ENCODE measurements at places on chromosomes 12 and 14.
A peak's percentile ranks its signal among the peaks of the same experiment; 100 is the strongest.

- no peak overlapping the region for H3K4me3 ChIP-seq
- DNase-seq: no peak
- H3K4me1 ChIP-seq: no peaks in the 10 kb centered on the region
- no peaks in the 10 kb centered on the region for H3K27me3 ChIP-seq
These were observed 144.8 kb downstream of the TBC1D30 start for GRCh38 chr12:64968989-64969819.

DNA sequence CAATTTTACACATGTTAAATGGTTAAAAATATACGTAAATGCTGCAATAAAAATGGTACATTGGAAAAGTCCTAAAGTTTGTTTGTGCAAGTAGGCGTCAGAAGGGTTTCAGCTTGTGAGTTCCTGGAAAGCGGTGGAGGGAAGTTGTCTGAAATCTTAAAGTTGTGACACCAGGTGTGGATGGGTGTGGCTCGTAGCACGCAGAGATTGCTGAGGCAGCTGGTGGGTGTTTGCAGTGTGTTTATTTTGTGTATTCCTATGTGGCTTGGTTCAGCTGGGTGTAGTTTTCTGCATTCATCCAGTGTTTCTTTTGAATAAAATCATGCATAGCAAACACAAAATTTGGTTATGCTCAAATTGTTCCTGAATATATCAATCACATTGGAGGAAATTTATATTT is 136.8 kb upstream of the TBX3 start:
- no peak overlapping the region for H3K4me3 ChIP-seq
- no peak for DNase-seq
- no peaks in the 10 kb centered on the region for H3K27me3 ChIP-seq
- no peaks in the 10 kb centered on the region for H3K4me1 ChIP-seq
- H3K27ac ChIP-seq: no peak overlapping the region

- H3K36me3 ChIP-seq: no peaks in the 10 kb centered on the region
- no peaks in the 10 kb centered on the region for H3K4me1 ChIP-seq
- no peak overlapping the region for H3K27ac ChIP-seq
- no peak for DNase-seq
- peak overlapping the region; percentile 30 for H3K4me3 ChIP-seq
These were observed 967.9 kb downstream of the FSCB start for GRCh38 chr14:43539210-43539609.

GRCh38 chr12:52659951-52660350 is 7.9 kb upstream of the KRT2 start:
- no peaks in the 10 kb centered on the region for H3K36me3 ChIP-seq
- no peak overlapping the region for H3K27ac ChIP-seq
- no peak for DNase-seq
- H3K4me1 ChIP-seq: no peaks in the 10 kb centered on the region

- H3K27ac ChIP-seq: no peak overlapping the region
- no peaks in the 10 kb centered on the region for H3K27me3 ChIP-seq
- no peak overlapping the region for H3K4me3 ChIP-seq
- no peak for DNase-seq
- H3K4me1 ChIP-seq: no peaks in the 10 kb centered on the region
- no peaks in the 10 kb centered on the region for H3K36me3 ChIP-seq
These were observed 18.2 kb upstream of the FAM222A start for GRCh38 chr12:109695416-109695815.

- no peak overlapping the region for H3K4me3 ChIP-seq
- DNase-seq: no peak
- H3K4me1 ChIP-seq: no peaks in the 10 kb centered on the region
- H3K27ac ChIP-seq: no peak overlapping the region
- H3K27me3 ChIP-seq: no peaks in the 10 kb centered on the region
These were observed 34.7 kb downstream of the GPATCH2L start for GRCh38 chr14:76186308-76187027.

DNA sequence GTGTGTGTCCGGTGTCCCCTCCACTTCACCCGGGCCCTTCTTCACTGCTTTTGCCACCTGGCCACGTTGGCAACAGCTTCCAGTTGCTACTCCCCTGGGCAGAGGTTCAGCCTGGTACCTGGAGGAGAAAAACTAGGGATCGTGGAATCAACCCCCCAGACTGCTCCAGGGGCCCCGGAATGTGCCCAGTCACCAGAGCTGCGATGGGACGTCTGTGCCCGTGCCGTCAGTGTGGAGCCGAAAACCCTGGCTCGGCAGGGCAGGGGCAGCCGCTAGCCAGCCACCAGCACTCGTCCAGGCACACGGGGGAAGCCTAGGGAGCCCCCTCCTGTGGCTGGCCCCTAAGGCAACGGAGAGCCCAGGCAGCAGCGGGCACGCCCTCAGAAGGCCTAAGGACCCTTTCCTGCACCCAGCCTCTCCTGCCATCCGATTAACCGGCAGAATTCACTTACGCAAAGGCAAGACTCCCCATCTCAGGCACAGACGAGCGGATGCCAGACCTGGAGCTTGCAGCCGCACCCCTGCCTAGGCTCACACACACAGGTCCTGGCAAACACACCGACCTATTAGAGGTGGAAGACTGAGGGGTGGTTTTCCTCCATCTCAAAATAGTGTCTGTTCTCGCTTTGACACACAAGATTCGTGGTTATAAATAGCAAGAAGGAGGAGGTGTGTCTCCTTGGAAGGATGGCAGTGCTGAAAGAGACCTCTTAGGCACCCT is 62.6 kb downstream of the FBXL14 start:
- H3K27ac ChIP-seq: peak overlapping the region; percentile 15
- H3K4me3 ChIP-seq: peak overlapping the region; percentile 36
- H3K36me3 ChIP-seq: no peaks in the 10 kb centered on the region
- peaks cover 8% of the 10 kb centered on the region for H3K4me1 ChIP-seq

DNA sequence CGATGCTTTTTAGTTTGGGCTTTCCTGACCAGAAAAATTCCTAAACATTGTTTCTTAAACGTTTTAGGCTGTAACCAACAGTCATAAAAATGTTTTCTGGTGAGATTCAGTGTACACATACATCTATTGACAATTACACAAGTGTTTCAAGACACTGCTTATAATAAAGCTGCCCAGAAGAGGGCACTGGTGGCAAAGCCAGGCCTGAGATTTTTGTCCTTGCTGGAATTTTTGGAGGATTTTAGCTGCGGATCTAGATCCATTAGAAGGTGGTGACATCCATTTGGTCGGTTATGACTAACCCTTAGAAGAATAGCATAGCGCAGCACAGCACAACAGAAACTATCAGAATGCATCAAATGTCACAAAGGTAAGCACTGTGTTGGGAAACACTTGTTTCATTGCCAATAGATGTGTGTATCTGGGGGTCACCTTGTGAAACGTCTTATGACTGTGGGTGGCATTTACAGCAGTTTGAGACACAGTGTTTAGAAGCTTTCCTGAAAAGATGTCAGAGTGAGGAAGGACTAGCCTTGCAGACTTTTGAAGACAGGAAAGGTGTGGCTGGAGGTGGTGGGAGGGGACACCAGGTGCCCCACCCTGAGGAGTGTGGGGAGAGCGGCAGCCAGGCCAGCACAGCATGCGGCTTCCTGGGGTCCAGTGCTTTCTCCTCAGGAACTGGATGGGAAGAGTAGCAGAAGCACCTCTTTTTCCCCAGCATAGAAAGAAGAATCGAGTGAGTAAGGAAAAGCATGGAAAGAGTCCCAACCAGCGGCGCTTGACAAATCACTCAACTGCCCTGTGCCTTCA is 54.7 kb upstream of the FKBP4 start:
- no peaks in the 10 kb centered on the region for H3K4me1 ChIP-seq
- no peak overlapping the region for H3K27ac ChIP-seq
- no peaks in the 10 kb centered on the region for H3K27me3 ChIP-seq
- H3K4me3 ChIP-seq: no peak overlapping the region

DNA sequence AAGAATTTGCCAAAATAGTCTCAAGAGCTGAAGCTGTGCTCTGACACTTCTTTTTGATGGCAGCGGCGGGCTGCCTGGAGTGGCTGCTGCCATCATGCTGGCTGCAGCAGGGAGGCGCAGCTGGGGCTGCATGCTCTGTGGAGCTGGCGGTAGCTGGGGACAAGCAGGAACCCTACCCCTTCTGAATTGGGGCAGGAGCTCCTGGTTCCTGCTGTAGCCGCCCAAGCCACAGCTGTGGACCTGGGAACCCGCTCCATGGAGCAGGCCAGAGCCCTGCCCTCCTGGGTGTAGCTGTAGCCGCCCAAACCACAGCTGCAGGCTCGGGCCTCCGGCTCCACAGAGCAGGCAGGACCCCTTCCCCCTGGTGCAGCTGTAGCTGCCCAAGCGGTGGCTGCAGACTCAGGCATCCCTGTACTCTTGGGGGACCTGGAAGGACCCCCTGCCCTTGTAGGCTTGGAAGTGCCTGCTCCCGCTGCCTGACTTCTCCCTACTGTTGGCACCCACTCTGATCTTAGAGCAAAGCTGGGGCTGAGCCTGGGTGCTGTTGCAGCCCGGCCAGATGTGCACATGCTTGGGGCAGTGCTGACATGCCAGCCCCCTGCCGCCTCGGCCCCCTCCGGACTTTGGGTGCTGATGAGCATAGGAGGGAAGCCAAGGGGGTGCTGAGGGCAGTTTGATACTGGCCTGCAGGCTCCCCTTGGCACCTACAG is 33.3 kb downstream of the APAF1 start:
- H3K27ac ChIP-seq: no peak overlapping the region
- DNase-seq: no peak
- no peaks in the 10 kb centered on the region for H3K27me3 ChIP-seq
- peaks cover 5% of the 10 kb centered on the region for H3K36me3 ChIP-seq
- no peaks in the 10 kb centered on the region for H3K4me1 ChIP-seq

DNA sequence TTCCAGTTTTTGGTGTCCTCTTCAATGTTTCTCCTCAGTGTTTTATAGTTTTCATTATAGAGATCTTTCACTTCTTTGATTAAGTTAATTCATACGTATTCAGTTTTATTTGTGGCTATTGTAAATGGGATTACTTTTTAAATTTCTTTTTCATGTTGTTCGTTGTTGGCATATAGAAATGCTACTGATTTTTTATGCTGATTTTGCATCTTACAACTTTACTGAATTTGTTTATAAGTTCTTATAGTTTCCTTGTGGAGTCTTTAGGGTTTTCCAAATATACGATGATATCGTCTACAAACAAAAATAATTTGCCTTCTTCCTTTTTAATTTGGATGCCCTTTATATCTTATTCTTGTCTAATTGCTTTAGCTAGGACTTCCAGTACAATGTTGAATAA is 9.7 kb upstream of the SDR9C7 start:
- H3K4me1 ChIP-seq: no peaks in the 10 kb centered on the region
- H3K27me3 ChIP-seq: no peaks in the 10 kb centered on the region
- no peak overlapping the region for H3K27ac ChIP-seq
- DNase-seq: no peak
- no peak overlapping the region for H3K4me3 ChIP-seq
